ENCODE measurements at places on chromosomes 2 and 18.

DNA sequence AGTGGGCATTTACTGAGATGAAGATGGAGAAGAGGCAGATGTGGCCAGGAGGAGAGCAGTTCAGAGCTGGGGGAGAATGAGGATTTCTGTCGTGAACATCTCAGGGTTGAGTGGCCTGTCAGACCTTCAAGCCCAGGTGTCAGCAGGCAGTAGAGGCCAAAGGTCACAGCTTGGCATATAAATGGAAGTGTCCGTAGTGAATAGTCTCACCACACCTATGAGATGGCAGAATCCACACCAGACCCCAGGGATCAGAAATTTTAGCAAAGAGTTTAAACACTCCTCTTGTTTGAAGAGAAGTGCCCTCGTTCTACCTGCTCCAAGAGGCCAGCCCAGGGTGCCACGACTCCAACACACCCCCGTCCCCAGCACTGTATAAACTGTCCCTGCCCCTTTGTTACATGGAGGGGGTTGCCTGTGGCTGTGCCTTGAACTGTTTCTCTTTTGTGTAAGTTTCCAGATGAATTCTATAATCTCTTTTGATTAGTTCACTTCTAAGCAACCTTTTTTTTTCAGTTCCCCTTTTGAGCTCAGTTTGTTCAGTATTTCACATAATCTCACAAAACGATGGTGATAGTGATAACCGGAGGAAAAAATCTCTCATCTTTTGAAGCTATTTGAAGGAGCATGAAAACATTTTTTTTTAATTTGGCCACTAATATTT, 69.0 kb upstream of the TTC39C start:
- no peak for DNase-seq

GRCh38 chr2:215465256-215465655, 29.4 kb upstream of the FN1 start:
- DNase-seq: no peak

DNA sequence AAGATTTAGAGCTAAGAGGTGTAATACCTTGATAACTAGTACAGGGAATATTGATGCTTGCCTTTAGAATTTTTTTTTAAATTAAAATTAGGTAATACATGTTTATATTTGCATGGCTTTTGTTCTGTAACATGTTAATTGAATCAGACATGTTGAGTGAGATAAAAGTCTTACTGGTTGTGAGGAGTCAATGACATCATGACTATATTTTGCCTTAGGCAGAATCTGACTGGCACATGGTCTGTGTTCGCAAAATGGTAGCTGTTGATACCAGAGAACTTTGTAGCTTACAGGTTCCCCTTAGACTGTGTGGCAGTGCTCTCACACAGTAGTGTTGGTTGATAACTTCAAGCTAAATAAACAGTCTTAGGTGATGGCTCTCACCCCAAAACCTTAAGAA, 199.7 kb downstream of the PTPRM start:
- DNase-seq: no peak

DNA sequence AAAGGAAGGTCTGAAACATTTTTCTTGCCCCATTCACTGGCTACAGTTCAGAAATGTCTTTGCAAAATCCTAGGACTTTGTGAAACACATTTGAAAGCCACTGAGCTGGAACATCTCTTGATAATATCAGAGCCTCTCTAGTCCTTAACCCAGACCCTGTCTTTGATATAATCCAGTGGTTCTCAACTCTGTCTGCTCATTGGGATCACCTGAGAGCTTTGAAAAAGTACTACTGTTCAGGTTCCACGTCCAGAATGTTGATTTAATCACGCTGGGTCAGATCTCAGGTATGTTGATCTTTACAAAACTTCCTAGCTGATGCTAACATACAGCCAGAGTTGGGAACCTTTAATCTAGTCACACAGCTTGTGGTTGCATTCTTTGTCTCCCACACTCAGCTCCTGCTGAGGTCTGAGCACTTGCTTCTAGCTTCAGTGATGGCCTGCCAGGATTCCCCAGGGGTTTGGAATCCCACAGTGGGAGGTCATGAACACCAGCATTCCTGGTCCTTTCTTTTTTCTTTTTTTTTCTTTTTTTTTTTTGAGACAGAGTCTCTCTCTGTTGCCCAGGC, 262.7 kb downstream of the SETBP1 start:
- peak; percentile 44 for DNase-seq

DNA sequence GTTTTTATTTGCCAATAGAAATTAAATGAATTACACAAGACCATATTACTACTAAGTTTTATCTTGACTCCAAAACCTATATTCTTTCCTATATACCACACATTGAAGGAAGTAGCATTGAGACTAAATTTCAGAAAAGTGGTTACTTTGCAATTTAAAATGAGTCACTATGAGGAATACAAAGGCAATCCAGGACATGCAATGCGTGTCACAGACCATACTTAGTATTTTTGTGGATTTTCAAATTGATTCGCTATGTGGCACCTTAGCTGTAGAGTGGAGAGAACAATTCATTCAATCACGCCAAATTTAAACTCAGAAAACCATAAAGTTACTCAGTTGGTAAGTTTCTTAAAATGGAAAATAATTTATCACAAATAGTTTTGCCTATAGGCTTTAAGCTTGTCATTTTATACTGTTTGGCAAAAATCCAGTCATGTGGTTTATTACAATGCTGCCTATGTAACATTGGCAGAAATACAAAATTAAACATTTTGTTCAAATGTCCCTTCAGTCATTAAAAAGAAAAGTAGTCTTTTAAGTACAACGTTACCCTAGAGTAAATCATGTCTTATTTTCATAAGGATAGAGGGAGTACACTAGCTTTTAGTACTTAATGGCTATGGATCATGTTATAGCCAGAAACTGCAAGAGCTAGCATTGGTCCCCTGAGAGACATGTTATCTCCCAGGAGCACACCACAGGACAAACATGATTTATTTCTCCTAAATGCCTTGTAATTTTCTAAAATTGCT, 222.8 kb upstream of the CDH7 start:
- DNase-seq: no peak

- DNase-seq: no peak
Measured at GRCh38 chr2:241062389-241063092, 39.5 kb downstream of the MTERF4 start.

DNA sequence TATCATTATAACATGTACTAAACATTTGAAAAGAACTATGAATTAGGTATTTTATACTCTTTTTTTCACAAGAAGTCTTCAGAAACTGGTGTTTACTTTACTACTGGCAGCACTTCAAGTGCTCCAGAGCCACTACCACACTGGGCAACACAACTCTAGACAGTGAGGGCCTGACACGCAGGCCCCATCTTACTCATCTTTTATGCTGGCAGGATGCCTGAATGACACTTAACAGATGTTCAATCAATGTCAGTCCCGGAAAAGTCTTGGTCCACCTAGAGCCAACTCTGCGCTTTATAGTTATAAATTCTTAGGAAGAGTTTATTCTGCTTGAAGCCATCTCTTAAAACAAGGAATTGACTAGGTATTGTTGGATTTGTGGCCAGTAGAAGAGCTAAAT, 8.7 kb upstream of the WIPF1 start:
- peak; percentile 92 for DNase-seq

DNA sequence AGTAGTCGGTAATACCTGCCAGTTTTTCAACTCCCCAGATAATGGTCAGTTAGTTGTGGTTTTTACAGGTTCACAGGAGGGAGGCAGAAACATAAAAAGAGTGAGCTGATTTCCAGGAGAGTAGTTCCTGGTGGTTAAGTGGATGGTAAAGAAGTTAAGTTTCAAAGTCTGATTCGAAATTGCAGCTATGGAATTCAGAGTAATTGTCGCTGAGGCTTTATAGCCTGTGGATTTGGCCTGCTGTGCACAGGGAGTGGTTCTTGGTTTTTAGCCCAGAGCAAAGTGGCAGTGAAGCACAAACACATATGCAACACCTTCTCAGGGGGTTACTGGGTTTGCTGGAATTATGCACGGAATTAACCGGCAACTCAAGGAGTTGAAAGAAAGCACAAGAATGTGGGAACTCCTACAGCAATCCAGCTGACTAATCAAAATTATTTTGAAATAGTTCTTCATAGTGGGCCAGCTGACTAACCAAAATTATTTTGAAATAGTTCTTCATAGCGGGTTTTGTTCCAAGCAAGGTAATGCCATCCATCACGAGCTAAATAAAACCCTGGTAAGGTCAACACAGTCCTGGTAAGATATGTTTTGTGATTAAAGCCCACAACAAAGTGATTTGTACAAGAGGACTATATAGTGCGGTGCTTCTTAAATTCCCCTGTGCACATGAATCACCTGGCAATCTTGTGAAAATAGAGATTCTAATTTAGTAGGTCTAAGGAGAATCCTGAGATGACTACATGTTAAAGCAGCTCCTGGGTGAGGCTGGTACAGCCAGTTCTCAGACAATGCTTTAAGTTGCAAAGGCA, 94.4 kb downstream of the SGPP2 start:
- peak; percentile 61 for DNase-seq

- no peak for DNase-seq
Measured at GRCh38 chr2:217993138-217993537, 9.7 kb downstream of the TNS1 start.

GRCh38 chr2:9162841-9163240, 43.8 kb upstream of the ASAP2 start:
- DNase-seq: no peak

DNA sequence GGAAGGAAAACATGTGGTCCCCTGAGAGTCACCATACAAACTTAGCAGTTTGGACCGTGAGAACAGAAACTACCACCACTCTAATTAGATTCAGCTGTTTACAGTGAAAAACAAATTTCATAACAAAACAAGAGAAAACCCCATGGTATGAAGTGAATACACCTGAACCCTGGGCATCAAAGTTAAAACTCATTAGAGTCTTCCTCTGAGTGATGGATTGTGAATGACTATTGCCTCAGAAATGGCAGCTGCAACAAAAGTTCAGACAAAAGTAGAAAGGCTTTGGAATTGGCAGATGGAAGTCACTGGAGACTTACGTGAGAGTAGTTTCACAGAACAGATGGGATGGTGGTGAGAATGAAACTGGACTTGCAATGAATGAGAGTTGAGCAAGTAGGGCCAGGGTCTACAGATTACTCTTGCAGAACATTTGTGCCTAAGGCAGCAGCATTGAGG, 98.0 kb downstream of the AAK1 start:
- no peak for DNase-seq

GRCh38 chr2:158783923-158784322, 11.2 kb upstream of the DAPL1 start:
- DNase-seq: no peak

- peak; percentile 80 for DNase-seq
Measured at GRCh38 chr2:75602724-75603342, 42.1 kb upstream of the EVA1A start.

DNA sequence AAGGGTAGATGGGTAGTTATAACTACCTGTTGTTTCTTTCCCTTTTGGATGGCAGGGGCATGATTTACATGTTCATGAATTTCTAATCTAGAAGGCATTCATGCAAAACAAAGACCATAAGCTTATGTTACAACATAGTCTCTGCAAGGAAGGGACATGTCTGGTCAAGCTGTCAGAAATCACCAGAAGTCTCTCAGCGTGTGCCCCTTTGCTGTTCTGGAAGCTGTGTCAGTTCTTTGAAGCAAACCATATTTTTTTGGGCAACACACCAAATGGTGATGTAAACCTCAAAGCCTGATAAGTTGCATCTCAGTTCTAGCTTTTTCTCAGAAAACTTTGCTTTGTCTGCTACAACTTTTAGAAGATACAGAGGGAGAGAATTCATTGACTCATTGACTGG, 173.5 kb upstream of the CTAGE1 start:
- no peak for DNase-seq

- no peak for DNase-seq
Measured at GRCh38 chr18:68783506-68783905, 14.4 kb upstream of the CCDC102B start.

- DNase-seq: no peak
Measured at GRCh38 chr2:101830555-101830954, 133.0 kb downstream of the MAP4K4 start.

DNA sequence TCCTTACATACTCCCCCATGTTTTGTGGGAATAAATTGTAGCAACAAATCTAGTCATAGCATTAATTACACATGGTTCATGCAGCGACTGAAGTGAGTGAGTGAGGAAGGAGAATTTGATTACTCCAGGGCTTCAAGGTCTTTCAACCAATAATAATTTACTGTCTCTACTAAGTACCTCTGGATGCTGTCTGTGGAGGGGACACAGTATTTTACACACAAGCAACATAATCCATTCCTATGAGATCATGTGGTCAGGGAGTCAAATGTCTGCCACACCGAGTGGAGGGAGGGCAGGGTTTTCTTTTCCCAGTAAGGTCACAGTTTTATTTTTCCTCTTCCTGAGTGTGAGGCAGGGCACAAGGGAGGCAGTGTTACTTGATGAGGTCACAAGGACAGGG, 334.7 kb upstream of the CELF4 start:
- no peak for DNase-seq

DNA sequence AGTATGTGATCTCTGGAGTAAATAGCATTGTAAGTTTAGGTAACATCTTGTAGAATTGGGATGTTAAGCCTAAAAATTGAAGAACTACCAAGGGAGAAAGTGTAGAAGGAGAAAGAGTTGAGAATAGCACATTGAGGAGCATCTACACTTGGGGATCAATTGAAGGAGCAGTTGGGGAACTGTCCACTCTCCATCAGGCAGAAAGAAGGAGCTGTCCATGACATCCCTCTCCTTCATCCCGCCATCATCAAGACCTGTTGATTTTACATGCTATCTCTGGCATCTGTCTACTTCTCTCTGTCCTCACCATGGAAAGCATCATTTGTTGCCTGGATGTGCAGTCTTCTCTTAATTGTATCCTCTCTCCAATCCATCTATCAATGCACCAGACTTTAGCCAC, 87.8 kb downstream of the CCDC141 start:
- no peak for DNase-seq

DNA sequence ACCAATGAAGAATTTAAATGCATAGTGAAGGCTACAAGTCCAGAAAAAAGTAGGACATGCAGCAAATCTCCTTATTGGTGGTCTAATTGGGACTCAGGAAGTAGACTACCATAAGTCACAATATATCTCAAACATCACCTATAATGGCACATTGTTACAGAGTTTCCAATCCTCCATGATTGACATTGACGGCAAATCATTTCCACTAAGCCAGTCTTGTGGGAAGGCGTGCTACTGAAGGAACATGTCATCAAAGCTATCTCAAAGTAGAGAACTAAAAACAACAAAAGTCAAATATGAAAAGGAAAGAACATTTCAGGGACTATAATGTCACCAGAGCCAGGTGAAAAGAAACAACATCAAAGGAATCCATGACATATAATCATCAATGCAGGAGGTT, 166.4 kb upstream of the PID1 start:
- DNase-seq: no peak

- DNase-seq: no peak
Measured at GRCh38 chr2:61016392-61017002, 1.0 kb upstream of the PEX13 start.

All from GM04504 (cell line).